ENCODE measurements at places on chromosomes 16 and 17.

DNA sequence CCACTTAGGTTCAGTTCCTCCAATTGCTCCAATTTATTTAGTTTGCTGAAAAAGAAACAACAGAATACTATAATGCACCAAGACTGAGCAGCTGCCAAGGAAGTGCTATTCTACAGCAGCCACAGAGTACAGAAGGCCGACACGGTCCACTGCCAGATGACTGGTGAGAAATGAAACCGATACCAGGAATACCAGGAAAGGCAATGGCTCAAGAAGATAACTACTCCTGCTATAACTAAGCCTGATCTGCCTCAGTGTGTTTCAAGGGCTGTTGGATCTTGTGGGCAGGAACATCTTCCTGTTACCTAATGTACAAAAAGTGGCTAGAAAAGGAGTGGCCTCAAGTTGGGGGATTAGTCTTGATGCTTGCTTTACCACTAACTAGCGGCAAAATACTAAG lies 32.8 kb downstream of the MARVELD3 start:
- DNase-seq, result no peak

- DNase-seq, result no peak
These were observed 4.6 kb downstream of the GAN start for GRCh38 chr16:81319221-81319912.

DNA sequence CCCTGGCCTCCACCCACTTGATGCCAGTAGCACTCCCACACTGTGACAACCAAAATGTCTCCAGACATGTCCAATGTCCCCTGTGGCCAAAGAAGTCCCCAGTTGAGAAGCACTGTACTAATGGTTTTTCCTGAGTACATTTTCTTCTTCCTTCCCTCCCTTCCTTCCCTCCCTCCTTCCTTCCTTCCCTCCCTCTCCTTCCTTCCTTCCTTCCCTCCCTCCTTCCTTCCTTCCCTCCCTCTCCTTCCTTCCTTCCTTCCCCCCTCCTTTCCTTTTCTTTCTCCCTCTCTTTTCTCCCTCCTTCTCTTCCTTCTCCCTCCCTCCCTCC lies 76.7 kb upstream of the CDC42EP4 start:
- DNase-seq, result no peak

DNA sequence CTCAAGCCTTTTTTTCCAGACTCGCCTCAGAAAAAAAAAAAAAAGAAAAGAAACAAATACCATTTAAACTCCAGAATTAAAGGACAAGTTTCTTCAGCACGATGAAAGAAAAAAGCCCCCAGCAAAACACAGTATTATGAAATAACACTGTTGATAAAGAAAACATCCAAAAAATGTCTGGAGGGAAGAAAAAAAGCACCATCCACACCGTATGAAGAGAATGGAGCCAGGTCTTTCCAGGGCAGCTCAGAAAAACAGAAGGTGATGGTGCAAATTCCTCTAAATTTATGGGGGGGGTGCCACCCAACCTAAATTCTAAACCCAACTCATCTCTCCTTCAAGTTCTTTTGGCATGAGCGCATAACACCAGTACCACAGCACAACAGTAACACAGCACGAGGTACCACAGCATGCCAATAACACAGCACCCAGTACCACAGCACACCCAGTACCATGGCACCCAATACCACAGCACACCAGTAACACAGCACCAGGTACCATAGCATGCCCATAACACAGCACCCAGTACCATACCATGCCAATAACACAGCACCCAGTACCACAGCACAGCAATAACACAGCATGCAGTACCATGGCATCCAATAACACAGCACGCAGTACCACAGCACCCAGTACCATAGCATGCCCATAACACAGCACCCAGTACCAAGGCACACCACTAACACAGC lies 19.0 kb downstream of the AXIN1 start:
- DNase-seq, result no peak

- no peak for DNase-seq
These were observed 29.6 kb downstream of the MRM1 start for GRCh38 chr17:36631022-36631421.

DNA sequence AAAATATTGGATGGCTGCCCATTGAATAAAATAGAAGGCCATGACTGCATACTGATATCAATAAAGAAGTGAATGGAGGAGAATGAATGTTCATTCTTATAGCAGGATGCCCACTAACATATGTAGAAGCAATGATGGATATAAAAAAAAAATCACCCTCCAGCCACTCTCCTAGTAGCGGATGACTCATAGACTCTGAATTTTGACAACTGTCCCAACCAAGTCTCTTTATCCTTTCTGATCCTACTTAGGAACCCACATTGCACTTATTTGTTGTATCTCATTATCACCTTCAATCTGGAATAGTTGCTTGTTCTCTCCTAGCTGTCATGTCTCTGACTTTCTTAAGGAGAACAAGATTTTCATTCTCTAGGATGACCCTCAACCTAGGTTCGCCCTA lies 429.9 kb downstream of the HS3ST3B1 start:
- no peak for DNase-seq

- no peak for DNase-seq
These were observed 378.3 kb downstream of the CPPED1 start for GRCh38 chr16:12425134-12425941.

DNA sequence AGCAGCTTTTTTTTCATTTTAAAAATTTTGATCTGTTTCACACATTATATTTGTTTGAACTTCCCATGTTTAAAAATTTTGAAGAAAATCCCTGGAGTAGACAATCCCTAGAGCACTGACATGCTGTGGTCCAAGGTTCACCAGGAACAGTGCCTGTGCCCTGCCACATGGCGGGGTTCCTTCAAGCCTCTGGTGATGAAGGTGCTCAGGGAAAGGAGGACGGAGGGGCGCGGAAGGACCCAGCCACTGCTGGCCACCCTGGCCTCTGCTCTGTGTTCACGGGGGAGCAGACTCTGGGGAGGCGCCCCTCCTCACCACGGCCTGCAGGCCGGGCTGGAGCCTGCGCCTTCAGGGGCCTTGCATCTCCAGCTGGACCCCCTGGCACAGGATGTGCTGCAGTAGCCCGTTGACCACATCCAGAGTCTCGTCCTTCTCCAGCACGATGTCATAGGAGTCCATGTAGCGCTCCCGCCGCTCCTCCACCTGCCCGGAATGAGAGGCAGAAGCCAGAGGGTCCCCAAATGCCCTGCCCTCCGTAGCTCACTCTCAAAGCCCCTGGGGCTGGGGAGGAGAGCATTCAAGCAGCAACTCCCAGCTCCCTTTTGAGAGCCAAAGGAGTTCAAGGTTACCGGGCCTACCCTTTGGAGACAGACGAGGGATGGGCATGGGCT lies 10.7 kb downstream of the NT5C3B start:
- no peak for DNase-seq

DNA sequence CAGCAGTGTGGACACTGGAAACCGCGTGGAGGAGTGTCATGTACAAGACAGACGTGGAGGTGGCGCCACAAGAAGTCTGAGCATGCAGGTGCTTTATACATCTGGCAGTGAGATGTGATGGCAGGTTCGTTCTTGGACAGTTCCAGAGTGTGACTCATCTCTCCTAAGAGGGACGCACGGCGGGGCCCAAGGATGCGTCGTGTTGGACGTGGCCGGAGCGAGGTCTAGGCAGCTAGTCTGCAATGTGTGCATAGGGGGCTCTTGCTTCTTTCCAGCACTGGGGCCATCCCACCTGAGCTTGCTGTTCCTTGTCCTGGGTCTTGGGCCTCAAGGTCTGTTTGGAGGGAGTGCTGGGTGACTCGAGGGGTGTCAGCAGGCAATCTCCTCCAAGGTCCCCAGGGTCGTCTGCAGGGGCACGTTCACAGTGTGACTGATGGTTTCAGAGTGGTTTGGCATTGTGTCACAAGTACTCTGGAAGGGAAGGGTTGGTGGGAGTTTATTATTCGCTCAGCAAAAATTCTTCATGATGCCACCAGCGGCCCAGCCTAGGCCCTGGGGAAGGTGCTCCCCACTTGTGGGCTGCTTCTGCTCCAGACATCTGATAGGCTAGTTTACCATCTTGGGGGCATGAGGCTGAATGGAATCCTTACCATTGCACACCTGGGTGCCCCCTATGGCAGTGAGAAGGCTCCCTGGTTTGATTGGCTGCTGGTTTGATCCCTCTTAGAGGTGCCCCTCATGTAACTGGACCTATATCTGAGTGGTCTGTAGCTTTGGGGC lies 22.1 kb downstream of the SPACA3 start:
- DNase-seq, result no peak

DNA sequence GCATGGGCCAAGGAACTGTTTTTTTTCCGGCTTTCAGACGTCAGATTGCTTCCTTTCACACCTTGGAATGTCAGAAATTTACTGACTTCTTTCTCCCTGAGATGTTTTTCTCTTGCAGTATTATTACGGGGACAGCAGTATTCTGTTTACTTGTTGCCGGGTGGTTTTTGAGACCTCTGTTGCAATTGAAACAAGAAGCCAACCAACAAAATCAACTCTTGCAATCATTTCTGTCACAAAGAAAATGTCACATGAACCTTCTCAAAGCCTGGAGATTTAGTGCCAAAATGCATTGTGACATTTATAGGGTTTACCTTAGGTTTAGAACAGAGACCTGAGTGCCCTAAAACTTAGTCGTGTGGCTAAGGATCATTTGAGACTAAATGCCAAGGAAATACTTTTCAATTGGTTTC lies 174.3 kb downstream of the MAP2K6 start:
- DNase-seq, result no peak

GRCh38 chr16:75130150-75130771 lies 13.7 kb upstream of the LDHD start:
- no peak for DNase-seq

DNA sequence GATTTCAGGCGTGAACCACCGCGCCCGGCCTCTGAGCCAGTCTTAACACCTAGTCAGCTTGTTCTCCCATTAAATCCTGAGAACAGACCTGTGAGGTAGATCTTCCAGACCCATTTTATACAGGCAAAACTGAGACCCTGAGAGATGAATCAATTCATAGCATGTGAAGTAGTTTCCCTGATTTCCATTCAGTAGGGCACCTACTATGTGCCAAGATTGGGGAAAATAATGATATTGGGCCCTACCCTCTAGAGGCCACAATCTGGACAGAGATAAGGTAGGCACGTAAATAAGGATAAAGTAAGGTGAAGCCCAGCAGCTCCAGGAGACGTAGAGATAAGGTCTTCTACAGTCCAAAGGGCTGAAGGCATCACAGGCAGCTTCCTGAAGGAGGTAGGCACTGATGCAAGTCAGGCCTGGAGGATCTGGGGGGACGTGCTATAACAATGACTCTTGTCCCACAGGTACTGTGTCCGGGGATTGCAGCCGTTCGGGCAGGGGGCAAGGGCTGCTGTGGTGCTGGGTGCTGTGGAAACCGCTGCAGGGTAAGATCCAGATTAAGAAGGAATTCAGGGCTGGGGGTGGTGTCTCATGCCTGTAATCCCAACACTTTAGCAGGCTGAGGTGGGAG lies 5.7 kb downstream of the VMO1 start:
- DNase-seq, result no peak

GRCh38 chr17:74177018-74177450 lies 26.4 kb upstream of the RPL38 start:
- no peak for DNase-seq

- no peak for DNase-seq
These were observed 21.9 kb downstream of the ACE start for GRCh38 chr17:63498626-63499195.

GRCh38 chr17:22123536-22124281 lies 431.4 kb downstream of the KCNJ18 start:
- DNase-seq, result no peak

- DNase-seq, result no peak
These were observed 467.7 kb downstream of the SOX9 start for GRCh38 chr17:72588561-72588960.

- no peak for DNase-seq
These were observed 108.8 kb downstream of the CCDC182 start for GRCh38 chr17:57636274-57636673.

DNA sequence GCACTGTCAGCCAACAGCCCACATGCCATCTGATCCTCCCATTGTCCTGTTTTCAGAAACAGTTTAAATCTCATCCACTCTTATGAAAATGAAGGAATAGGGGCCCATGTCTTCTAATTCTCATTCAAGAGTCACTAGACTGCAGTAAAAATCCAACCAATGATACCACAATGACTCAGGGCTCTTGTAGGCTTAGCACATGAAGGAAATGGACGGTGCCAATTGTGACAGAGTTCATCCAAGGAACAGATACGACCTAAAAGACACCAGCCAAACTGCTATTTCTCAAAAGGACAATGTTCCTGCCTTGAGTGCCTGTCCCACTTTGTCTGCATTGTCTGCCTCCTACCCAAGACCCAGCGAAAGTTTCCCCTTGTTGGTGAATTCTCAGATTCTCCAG lies 204.8 kb upstream of the COX10 start:
- no peak for DNase-seq

DNA sequence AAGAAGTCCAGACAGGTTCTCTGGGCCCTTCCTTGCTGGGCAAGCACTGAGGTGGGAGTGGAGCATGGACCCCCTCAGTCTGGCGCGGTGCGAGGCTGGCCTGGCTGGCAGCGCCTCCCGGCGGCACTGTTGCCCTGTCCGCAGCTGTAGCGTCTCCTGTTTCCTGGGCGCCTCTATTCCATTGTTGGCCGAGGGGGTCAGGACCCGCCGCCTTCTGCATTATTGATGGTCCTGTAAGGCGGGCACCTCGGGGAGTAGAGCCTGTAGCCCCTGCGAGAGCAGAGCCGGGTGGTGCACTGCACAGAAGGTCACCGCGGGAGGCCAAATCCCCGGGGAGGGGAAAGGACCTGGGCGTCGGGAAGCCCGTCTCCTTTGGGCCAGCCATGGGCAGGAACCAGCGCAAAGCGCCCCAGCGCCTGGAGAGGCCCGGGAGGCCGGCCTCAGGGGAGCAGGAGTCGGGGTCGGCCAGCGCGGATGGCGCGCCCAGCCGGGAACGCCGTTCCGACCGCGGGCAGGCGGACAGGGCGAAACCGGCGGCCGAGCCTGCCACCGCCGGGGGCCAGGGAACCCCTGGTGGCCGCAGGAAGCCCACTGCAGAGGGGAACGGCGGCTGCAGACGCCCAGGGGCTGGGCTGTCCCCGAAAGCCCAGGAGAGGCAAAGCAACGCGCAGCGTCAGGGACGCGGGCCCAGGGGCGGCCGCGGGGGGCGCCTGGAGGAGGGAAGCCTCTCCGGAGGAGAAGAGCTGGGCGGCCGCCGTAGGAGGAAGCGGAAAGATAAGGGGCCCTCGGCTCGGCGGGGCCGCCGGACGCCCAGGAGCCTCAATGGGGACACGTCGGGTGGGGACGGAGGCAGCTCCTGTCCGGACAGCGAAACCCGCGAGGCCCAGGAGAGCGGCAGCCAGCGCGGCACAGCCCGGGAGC lies at the start of gene MYO15B:
MYO15B (plus strand) TSS at position 126 of the 921 bp plus-strand sequence; CDS start at position 384, 258 bp downstream.
- peak; percentile 68 for DNase-seq

DNA sequence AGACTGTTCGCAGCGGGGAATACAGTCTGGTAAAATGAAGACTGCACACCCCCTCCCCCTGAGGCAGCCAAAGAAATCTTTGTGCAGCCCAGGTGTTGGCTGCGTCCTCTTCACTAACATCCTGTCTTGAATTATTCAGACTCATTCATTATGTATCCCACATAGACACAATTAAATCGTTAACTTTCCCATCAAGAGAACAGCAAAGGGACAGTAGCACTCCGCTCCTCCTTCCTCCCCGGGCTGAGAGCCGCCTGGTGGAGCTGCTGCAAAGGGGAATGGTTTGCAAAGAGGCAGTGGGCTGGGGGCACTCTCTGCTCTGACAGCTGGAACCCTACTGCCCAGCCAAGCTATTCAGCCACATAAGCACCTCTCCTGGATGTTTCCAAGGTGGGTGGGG lies 290.0 kb upstream of the SOX9 start:
- no peak for DNase-seq

All from NCI-H1930 (cell line).